Activated naive CD4-positive, alpha-beta T cell treated with anti-CD3 and anti-CD28 coated beads for 36 hours (primary cell): ENCODE measurements at places on chromosomes 2 and 18. TPM values are rescaled to one million over a fixed set of nuclear protein-coding genes. Genes with fewer than 3 reads are reported as not detected.

LMAN2L gene
- 4.8 TPM for total RNA-seq

VIT gene
- not detected for total RNA-seq

FZD7 gene
- 0.43 TPM for total RNA-seq

MSGN1 gene
- not detected for total RNA-seq

ZNF385B gene
- not detected for total RNA-seq

REEP1 gene
- 0.37 TPM for total RNA-seq

SKA1 gene
- total RNA-seq: 36.1 TPM

AFF3 gene
- total RNA-seq: 2.1 TPM

HADHB gene
- total RNA-seq: 67.6 TPM

EMILIN2 gene
- total RNA-seq: 13.2 TPM

- DNase-seq: no peak
- H3K4me3 ChIP-seq: no peak overlapping the region
- no peaks in the 10 kb centered on the region for H3K4me1 ChIP-seq
- no peak overlapping the region for H3K27ac ChIP-seq
- H3K27me3 ChIP-seq: no peaks in the 10 kb centered on the region
- H3K36me3 ChIP-seq: no peaks in the 10 kb centered on the region
Measured at GRCh38 chr2:99619151-99619550, 129.3 kb upstream of the REV1 start.

DNA sequence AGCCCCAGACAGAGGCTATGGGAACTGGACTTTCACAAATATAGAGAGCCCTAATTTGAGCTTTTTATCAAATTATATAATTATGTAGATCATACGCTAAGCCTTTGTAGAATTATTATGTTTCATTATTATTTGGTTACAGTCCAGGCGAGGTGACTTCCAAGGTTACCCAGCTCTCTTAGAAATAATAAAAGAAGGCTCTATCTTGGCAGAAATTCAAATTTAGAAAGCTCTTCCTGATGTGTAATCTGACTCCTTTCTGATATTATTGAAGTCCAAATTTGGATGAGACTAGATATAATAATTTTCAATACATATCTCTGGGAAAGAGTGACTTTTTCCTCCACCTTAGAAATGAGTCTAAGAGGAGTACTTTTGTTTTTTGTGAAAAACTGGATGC lies 4.8 kb upstream of the SLC38A11 start:
- H3K4me3 ChIP-seq: no peak overlapping the region
- no peaks in the 10 kb centered on the region for H3K36me3 ChIP-seq
- no peak for DNase-seq
- no peak overlapping the region for H3K27ac ChIP-seq

DNA sequence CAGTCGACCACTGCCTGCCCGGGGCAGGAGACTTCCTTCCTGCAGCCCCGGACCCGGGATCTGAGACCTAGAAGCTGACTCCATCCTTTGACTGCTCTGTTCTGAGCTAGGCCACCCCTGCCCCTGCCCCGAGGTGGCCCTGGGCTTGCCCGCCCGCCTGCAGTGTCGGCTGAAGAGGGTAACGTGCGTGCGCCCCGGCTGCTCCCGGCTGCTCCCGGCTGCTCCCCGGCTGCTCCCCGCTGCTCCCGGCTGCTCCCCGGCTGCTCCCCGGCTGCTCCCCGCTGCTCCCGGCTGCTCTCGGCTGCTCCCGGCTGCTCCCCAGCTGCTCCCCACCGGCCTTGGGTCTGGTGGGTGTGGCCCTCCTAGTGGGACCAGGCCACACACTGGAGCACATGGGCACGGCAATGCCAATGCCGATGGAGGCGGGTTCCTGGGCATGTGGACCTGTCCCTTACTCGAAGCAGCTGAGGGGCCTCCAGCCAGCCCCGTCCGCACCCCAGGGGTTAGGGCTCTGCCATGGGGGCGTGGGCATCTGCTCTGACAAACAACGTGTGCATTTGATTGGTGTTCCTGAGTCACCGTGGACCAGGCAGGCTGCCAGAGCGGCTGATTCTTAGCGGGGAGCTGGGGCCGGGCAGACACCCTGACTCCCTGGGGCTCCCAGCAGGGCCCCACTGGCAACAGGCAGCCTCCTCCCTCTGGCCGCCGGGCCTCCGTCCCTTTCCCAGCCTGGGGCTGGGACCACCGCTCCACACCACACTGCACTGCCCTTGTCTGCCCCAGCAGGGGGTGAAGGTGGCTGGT lies 2.0 kb upstream of the GAL3ST2 start:
- DNase-seq: no peak
- H3K4me3 ChIP-seq: no peak overlapping the region
- no peaks in the 10 kb centered on the region for H3K36me3 ChIP-seq
- peaks cover 3% of the 10 kb centered on the region for H3K27me3 ChIP-seq
- H3K4me1 ChIP-seq: peaks cover 13% of the 10 kb centered on the region

- H3K4me3 ChIP-seq: no peak overlapping the region
- H3K27me3 ChIP-seq: peaks cover 8% of the 10 kb centered on the region
- H3K27ac ChIP-seq: no peak overlapping the region
- H3K36me3 ChIP-seq: no peaks in the 10 kb centered on the region
- no peak for DNase-seq
- H3K4me1 ChIP-seq: peaks cover 11% of the 10 kb centered on the region
Measured at GRCh38 chr2:240972636-240973521, 25.5 kb upstream of the SNED1 start.

- H3K4me1 ChIP-seq: peaks cover 4% of the 10 kb centered on the region
- H3K36me3 ChIP-seq: no peaks in the 10 kb centered on the region
- no peak for DNase-seq
- H3K27ac ChIP-seq: no peak overlapping the region
- no peak overlapping the region for H3K4me3 ChIP-seq
Measured at GRCh38 chr2:28193630-28194403, 198.8 kb upstream of the FOSL2 start.

GRCh38 chr2:110875384-110875725 lies 143.0 kb downstream of the ACOXL start:
- H3K27me3 ChIP-seq: peaks cover 32% of the 10 kb centered on the region
- no peak for DNase-seq
- H3K4me3 ChIP-seq: no peak overlapping the region
- H3K4me1 ChIP-seq: peaks cover 13% of the 10 kb centered on the region
- H3K27ac ChIP-seq: no peak overlapping the region

DNA sequence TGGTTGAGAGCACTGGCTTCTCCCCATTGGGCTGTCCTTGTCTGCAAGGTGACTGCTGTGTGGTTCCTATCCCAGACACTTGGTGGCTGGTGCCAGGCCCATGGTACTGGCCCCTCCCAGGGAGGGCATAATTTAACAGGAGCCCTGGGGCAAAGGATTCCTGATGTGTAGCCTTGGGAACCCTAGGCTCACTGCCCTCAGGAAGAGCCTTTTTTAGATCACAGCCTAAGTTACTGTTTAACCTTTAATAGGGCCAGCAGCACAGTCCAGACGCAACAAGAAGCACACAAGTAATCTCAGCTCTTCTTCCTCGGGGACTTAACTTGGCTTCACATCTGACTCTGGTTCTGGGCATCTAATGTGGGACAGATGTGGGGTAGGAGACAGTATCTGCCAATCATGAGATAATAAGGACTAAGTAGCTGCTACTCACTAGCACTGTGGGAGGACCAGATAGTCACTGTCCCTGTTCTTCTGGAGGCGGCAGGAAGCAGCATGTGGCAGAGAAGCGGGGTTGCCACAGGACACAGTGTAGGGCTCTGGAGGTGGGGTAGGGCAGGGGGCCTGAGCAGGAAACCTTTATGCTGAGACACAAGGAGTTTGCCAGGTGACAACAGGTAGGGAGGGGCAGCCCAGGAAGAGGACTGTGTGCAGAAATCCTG lies 136.3 kb downstream of the TMEM17 start:
- no peak overlapping the region for H3K27ac ChIP-seq
- H3K27me3 ChIP-seq: no peaks in the 10 kb centered on the region
- no peak for DNase-seq

- H3K4me3 ChIP-seq: no peak overlapping the region
- H3K27ac ChIP-seq: no peak overlapping the region
- H3K27me3 ChIP-seq: no peaks in the 10 kb centered on the region
- DNase-seq: no peak
Measured at GRCh38 chr2:28086611-28087010, 196.1 kb downstream of the BABAM2 start.

DNA sequence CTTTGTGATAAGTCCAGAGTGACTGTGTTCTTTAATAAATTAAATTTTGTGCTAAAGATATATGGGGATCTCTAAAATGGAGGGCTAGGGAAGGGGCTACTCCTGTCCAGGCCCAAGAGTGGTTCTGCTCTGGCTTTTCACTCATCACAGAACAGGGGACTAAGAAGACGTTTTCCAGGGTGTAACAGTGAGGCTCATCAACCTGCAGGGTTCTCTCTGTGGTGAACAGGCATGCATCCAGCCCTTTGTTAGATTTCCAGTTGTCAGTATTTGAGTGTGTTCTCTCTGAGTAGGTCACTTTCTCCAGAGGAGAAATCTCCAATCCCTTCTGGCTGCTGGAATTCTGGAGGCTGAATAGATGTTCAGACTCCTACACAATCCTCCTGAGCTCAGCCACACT lies 408.9 kb downstream of the PLCL1 start:
- no peak overlapping the region for H3K27ac ChIP-seq
- no peaks in the 10 kb centered on the region for H3K36me3 ChIP-seq
- DNase-seq: no peak

DNA sequence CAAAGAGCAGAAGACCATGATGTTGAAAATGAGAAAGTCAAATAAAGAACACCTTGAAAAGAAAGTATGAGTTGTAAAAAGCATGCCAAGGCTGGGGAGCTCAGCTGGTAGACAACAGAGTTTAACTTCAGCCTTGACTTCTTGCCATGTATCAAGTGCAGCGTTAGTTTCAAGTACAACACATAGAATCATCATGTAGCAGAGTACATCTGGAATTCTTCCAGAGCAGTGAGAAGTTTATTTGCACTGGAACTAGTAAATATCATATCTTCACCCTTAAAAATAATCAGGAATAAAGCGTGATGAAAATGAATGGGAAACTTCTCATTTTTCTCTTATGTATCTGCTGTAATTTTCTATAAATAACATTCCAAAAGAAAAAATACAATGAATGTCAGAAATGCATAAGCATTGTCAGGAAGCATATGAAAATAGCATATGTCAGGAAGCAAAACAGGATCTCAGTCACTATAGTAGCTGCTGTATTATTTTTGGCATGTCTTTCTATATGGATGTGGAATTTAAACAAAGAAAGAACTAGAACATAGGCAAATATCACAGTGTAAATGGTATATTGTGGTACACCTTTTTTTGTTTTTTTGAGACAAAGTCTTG lies 10.1 kb upstream of the SULT1C4 start:
- no peaks in the 10 kb centered on the region for H3K36me3 ChIP-seq
- no peak for DNase-seq
- no peak overlapping the region for H3K27ac ChIP-seq
- peaks cover 7% of the 10 kb centered on the region for H3K27me3 ChIP-seq
- no peak overlapping the region for H3K4me3 ChIP-seq

DNA sequence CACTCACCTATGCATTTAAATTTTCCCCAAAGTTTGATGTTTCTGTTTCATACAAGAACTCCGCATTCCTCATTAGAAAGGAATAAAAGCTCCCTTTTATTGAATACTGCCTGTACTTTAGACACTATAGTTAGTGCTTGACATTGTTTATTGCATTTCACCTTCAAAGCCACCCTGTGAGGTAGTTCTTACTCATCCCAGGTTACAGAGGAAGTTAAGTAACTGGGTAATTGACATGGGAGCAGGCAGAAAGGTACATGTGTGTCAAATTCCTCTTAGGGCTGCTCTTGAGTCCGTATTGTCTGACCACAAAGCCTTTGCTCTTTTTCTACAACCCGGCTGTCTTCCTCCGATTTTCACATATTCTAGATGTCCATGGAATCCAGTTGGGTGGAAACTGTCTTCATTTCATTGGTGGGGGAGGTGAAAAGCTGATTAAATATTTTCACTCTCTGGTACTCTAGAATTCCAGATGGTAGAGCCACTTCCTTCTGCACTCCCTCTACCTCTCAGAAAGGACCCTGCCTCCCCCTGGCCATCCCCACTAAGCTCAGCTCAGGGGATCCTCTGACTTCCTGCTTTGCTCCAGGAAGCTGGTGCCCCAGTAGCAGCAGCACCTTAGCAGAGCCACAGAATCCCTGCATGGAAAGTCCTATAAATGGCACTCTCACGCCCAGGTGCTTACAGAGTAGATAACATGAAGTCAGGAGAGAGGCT lies 319.2 kb downstream of the LRATD1 start:
- H3K4me1 ChIP-seq: no peaks in the 10 kb centered on the region
- H3K27ac ChIP-seq: no peak overlapping the region
- peaks cover 8% of the 10 kb centered on the region for H3K27me3 ChIP-seq
- no peak overlapping the region for H3K4me3 ChIP-seq

DNA sequence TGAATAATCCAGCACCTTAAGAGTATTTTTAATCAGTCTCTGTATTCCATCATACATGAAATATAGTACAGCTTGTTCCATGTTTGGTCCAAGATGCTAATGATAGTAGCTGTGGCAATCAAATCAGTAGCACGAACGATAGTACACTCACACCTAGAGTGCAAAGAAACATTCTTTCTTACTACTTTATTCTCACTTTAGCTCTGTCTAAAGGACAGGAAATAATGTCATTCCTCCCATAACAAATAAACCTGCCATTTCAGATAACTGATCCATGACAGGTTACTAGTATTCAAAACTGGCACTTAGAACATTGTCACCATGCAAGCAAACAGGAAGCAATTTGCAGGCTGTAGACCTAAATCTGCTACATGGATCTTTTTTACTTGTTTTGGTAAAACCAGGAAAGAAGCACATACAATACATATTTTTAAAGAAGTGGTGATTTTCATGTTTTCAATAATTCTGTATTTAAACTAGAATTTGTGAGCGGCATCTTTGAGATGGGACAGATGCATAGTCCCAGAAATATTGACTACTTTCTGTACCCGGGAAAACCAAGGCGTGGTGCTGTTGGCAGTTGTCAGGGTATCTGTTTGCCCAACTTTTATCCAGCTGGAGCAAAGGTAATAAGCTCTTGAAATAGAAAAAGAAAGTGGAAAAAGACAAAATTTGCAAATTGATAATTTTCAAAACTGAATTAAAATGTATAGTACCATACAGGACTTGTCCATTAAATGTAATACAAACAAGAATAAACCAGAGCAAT lies 49.5 kb downstream of the IKZF2 start:
- peaks cover 3% of the 10 kb centered on the region for H3K4me1 ChIP-seq
- peaks cover 8% of the 10 kb centered on the region for H3K27me3 ChIP-seq
- H3K4me3 ChIP-seq: no peak overlapping the region

GRCh38 chr2:201795607-201796477 lies 10.5 kb upstream of the CDK15 start:
- peaks cover 2% of the 10 kb centered on the region for H3K27me3 ChIP-seq
- no peak overlapping the region for H3K4me3 ChIP-seq
- no peaks in the 10 kb centered on the region for H3K4me1 ChIP-seq
- DNase-seq: peak; percentile 15
- H3K27ac ChIP-seq: no peak overlapping the region

- no peak overlapping the region for H3K27ac ChIP-seq
- DNase-seq: no peak
- peaks cover under 1% of the 10 kb centered on the region for H3K4me1 ChIP-seq
- peaks cover 5% of the 10 kb centered on the region for H3K36me3 ChIP-seq
- no peaks in the 10 kb centered on the region for H3K27me3 ChIP-seq
- no peak overlapping the region for H3K4me3 ChIP-seq
Measured at GRCh38 chr2:226644399-226644865, 155.2 kb downstream of the IRS1 start.

GRCh38 chr18:77573571-77573970 lies 323.9 kb downstream of the GALR1 start:
- H3K4me3 ChIP-seq: no peak overlapping the region
- no peak overlapping the region for H3K27ac ChIP-seq
- no peaks in the 10 kb centered on the region for H3K4me1 ChIP-seq
- no peak for DNase-seq

GRCh38 chr2:241794250-241794823 lies 14.7 kb upstream of the NEU4 start:
- no peak for DNase-seq
- no peak overlapping the region for H3K4me3 ChIP-seq
- H3K27ac ChIP-seq: no peak overlapping the region
- peaks cover 2% of the 10 kb centered on the region for H3K4me1 ChIP-seq
- peaks cover 6% of the 10 kb centered on the region for H3K27me3 ChIP-seq
